ENCODE measurements at places on chromosomes 7 and 10.
A peak's percentile ranks its signal among the peaks of the same experiment; 100 is the strongest.

DNA sequence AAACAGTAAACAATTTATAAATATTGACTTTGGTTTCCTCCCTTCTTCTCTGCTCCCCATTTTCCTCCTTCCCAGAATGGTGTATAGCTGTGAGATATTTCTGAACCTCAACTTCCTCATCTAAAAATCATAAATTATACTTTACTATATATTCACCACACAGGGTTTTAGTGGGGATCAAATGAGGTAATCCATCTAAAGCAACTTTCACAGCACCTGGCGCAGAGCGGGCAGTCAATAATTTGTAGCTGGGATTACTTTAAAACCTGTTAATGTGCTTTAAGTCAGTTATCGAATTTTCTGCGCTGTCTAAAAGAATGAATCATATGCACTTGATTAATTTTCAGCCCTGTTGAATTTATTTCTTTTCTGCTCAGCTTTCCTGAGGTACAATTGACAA is 172.7 kb downstream of the PTEN start:
- no peak for DNase-seq

- DNase-seq: no peak
Measured at GRCh38 chr10:122463466-122464249, 2.3 kb downstream of the HTRA1 start.

DNA sequence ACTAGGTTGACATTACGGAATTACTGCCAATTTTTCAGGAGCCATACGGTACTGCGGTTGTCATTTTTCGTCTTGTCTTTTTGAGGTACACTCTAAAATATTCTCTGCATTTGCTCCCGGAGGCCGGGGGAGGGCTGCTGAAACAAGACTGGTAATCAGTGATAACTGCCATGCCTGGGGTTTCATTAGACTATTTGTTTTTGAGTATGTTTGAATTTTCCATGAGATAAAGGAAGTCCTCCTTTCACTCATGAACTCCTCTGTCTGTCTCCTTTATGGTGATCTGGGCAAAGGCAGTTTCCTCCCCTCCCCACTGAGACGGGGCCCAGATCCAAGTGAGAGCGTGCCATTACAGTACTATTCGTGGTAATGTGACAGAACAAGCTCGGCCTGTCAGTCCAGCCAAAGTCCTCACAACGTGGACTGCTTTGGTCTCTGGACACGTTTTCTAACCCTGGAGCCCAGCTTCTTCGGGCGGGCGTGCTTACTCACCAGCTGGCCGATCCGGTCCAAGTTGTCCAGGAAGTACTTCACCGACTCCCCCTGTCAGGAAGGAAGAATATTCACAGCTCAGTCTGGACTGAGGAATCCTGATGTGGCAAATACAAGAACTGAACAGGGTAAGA is 45.1 kb downstream of the AMZ1 start:
- DNase-seq: peak; percentile 64

DNA sequence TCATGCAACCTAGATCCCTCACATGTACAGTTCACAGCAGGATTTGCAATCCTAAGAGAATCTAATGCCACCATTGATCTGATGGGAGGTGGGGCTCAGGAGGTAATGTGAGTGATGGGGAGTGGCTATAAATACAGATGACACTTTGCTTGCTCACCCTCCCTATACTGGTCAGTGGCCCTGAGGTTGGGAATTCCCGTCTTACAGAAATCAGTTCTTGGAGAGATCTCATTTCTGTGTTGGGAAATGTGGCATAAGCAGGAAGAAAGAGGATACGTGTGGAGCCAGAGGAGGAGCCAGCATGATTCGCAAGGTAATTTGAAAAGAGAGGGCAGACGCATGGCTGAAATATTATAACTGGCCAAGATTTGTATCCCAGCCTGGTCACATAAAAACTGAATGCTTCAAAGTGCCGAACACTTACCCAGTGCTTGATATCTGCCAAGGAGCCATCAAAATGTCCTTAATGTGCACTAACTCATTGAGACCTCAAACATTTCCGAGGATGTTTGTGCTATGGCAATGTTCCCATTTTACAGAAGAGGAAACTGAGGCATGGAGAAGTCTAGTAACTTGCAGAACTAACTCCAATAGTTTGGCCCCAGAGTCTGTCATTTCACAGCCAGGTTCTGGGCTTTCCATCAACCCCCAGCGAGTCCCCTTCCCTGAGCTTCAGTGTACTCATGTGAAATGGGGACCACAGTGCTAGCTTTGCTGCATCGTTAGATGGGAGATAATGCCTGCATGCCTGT is 5.5 kb upstream of the IKZF1 start:
- no peak for DNase-seq

- DNase-seq: no peak
Measured at GRCh38 chr10:110995301-110995700, 75.9 kb downstream of the SHOC2 start.
